CD14-positive monocyte (primary cell): ENCODE measurements at places on chromosomes 13 and 19. TPM values are rescaled to one million over a fixed set of nuclear protein-coding genes. Genes with fewer than 3 reads are reported as not detected.

The KEAP1 gene
- 32.6 TPM for polyA plus RNA-seq

The SLC1A6 gene
- not detected in 2 replicates for polyA plus RNA-seq

The PDS5B gene
- polyA plus RNA-seq: 33.0 TPM

The BLOC1S3 gene
- polyA plus RNA-seq: 4.7 TPM

The B3GNT3 gene
- not detected in 2 replicates for polyA plus RNA-seq

The F10 gene
- not detected for polyA plus RNA-seq

The FUT3 gene
- polyA plus RNA-seq: not detected

The EDDM13 gene
- 0.25 and 0.27 TPM in 2 replicates for polyA plus RNA-seq

The ZNF98 gene
- polyA plus RNA-seq: not detected

The SLC44A2 gene
- 95.9 TPM for polyA plus RNA-seq

The MYADM gene
- 254 TPM for polyA plus RNA-seq

The GFY gene
- polyA plus RNA-seq: not detected

The MYO9B gene
- polyA plus RNA-seq: 5.9 TPM

The MYBPC2 gene
- polyA plus RNA-seq: not detected

The NANOS3 gene
- polyA plus RNA-seq: not detected in 2 replicates

The URAD gene
- 0.12 TPM in 1 of 2 replicates, not detected in the other for polyA plus RNA-seq
